CD4-positive, alpha-beta T cell treated with Interleukin-15 for 1 hour (primary cell): ENCODE measurements at places on chromosomes 2 and 18.

DNA sequence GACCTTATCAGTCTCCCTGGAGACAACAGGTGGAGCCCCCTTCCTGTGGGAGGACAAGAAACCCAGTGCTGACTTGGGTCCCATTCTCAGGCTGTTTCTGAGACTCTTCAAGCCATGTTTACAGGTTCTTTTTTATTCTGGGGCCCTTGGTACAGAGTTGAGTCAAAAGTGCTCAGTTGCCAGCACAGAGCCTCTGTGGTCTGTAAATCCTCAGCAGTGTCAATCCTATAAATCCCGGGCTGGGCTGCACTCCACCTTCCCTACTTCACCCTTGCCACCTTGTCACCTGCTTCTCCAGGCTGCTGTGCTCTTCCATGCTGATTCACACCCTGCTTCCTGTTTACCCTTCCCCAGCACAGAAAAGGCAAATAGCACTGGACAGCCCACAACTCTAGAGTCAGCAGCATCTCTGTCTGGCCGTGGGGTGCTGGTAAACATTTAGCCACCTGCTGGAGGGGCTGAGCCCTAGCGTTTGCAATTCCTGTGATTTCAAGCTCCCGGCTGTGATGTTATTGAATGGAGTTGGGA, 74.7 kb downstream of the TNFRSF11A start:
- DNase-seq: no peak

DNA sequence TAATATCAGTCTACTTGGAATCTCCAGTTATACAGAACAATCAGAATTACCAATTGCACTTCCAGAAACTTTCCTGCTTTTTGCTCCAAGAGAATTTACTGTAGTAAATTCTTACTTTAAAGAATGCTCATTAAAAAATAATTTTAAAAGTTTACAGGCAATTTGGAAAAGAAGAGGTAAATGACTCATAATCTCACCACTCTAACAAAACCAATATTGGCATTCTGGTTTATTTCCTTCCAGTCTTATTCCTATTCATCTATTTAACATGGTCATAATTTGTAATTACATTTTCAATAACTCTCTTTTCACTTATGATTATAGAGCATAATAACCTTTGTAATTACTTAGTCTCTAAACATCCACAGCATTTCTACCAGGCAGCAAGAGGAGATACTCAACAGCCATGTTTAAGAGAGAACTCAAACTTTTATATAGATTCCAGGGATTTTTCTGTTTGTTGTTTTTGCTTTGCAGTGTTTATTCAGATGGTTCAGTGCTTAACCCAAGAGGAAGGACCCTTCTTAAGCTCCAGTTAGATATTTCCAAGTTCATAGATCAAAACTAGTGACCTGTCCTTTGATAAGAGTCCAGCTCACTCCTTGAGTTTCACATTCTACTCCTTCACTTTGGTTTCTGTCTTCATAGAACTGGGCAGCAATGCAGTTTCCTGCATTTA, 464.7 kb downstream of the TXNL1 start:
- DNase-seq: no peak

- DNase-seq: no peak
These were observed 42.4 kb upstream of the DDX18 start for GRCh38 chr2:117771969-117772630.

DNA sequence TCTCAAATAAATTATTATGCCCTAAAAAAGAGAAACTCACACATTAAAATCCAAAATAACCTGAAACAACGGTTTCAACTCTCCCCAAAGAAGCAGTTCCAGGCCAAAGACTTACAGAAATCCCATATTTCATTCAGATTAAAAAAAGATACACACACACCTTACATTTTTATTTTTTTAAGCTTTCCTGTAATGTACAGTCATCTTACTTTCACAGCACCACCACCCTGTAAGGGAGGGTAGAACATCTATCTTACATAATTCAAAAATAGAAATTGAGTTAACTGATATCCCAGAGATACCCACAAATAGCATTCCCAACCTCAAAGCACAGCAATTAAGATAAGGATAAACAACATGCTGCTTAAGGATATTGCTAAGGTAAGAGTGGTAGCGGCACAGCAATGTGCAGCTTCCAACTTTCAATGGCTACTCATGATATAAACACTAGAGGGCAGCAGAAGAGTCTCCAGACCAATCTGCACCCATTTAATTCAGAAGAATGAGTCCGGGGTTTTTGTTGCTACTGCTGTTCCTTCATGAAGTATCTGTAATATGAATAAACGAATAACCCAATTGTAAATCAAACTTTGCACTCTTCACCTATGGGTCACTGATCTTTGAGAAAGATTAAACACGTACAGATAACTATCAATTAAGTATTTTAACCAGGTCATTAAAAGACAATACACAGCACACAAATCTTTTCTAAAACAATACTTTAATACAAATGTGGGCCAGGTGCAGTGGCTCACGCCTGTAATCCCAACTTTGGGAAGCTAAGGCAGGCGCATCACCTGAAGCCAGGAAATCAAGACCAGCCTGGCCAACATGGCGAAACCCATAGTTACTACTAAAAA, 11.3 kb downstream of the GFPT1 start:
- no peak for DNase-seq

DNA sequence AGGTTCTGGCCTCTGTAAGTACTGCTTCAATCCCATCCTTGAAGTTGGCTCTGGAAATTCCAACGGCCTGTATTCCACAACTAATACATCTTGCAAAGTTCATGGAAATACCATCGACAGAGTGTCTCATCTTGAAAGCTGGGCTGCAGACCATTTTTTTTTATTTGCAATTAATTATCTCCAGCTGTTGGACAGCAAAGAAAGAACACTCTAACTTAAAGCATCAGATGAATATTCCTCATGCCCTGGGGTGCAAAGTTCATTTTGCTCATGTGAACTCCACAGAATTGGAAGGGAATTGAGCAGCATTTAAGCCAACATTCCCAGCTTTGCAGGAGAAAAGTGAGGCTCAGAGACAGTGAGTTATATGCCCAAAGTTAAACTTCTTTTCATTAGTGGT, 96.5 kb upstream of the PIEZO2 start:
- no peak for DNase-seq

DNA sequence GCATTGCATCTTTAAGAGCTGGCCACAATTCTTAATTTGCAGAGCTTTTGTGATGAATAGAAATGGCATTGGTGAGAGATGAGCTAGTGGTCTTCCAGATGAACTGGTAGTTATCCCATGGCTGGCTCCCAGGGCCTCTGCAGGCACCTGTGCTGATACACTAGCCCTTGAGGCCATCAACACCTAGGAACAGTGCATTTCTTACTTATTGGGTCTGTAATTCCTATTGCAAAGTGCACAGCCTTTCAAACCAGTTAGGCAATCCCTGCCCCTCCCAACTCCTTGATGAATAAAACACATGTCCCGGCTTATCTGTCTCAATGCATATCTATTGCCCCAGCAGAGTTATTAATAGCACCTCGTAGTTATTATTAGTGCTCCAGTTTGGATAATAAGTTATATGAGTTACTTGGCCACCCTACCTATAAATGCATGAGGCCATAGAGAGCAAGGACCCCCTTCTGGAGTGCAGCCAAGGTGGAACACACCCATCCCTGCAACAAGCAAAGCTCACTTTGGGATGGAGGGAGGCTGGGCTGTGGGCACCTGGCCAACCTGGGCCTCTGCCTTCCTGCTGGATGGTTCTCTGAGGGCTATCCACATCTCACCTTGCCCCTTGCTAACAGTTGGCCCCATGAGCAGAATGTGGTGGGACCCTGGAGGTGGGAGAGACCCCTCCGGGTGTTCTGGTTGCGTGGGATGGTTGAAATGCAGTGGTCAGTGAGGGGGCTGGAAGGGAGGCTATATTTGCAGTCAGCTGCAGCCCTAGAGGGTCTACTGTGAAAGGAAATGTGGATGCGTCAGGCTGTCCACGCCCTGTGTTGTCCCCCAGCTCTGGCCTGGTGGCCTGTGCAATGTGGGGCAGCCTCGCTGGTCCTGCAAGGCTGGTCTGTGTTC, 455.9 kb upstream of the HS6ST1 start:
- DNase-seq: no peak

- DNase-seq: no peak
These were observed 38.4 kb upstream of the DTNB start for GRCh38 chr2:25711675-25712354.

- peak; percentile 71 for DNase-seq
These were observed 532 bp upstream of the YES1 start for GRCh38 chr18:812376-813171.

- no peak for DNase-seq
These were observed 98.3 kb upstream of the UGP2 start for GRCh38 chr2:63743170-63743981.

DNA sequence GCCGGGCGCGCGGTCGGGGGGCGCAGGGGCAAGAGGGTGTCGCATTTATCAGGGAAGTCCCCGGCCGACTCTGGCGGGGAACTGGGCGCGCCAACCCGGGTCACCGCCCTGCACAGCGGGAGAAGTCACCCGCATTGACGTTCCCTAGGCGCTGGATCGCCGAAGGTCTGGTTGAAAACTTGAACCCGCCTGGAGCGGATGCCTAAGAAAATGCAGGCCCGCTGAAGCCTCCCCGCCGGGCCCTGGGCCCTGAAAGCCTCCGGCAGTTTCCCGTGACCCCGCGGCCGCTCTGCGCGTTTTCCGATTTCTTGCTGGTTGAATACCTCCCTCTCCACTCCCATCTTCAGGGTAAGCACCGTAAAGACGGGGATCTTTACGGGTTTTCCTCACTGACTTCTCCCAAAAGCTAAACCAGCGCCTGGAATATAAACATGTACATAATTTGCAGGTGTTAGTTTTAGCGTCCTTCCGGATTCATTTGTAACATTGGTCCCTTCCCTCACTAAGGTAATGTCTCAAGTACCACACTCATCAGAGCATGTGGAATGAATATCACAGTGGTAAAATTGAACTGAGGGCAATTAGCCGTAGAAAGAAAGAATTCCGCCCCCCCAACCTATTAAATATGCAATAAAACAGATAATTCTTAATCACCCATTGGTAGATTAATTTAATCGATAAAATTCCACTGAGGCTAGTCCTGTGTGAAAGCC, 675 bp upstream of the SPIRE1 start:
- DNase-seq: no peak

DNA sequence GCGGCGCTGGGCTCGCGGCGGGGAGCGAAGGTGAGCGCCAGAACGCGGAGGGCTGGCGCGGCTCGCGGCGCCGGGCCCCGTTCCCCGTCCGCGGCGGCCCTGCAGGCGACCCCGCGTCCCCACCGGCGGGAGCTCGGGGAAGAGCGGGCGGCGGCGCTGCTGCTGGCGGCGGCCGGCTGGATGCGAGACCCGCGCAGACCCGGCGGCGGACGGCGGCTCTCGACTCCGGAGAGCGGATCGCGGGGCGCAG, 213 bp downstream of the DOK6 start:
- no peak for DNase-seq

DNA sequence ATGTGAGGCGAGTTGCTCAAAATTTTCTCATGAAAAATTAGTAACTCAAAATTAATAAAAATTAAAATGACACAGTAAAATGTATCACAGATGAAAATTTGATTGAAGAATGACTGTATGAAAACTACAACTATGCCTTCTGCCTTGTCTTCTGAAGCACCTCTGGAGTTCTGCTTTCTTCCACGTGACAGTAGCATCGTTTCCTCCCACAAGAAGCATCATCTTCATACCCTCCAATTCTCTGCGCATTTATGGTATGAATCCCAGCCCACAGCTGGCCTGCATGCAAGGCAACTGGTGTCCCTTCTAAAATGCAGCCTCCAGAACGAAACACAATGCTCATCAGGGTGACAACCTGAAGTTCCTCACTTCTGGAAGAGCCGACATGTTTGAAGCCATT, 189.9 kb downstream of the MYO1B start:
- DNase-seq: no peak
